Epithelial cell of prostate (primary cell): ENCODE measurements at places on chromosomes 5 and 9.
A peak's percentile ranks its signal among the peaks of the same experiment; 100 is the strongest.

- DNase-seq, result no peak
Measured at GRCh38 chr9:110820381-110820780, 151.8 kb downstream of the MUSK start.

GRCh38 chr9:129245276-129245675 is 67.2 kb upstream of the IER5L start:
- no peak for DNase-seq

GRCh38 chr5:126100767-126101166 is 322.4 kb upstream of the GRAMD2B start:
- no peak for DNase-seq

GRCh38 chr9:31390403-31391025 is 993.9 kb upstream of the ACO1 start:
- DNase-seq, result no peak

DNA sequence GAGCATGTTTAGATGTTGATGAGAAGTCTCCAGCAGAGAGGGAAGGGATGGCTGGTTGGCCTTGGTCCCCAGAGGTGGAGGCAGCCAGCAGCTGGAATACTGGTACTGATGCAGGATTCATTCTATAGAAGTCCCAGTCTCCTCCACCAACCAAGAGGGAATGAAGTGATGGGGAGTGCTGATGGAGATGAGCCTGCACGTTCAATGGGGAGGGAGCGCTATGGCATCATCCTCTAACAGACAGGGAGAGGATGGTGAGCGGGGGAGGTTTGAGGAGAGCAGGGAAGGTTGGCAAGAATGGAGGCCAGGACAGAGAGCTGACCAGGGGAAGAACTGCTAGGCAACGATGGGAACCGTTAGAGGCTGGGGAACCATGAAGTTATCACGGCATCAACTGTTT is 159.8 kb upstream of the MVB12B start:
- no peak for DNase-seq

DNA sequence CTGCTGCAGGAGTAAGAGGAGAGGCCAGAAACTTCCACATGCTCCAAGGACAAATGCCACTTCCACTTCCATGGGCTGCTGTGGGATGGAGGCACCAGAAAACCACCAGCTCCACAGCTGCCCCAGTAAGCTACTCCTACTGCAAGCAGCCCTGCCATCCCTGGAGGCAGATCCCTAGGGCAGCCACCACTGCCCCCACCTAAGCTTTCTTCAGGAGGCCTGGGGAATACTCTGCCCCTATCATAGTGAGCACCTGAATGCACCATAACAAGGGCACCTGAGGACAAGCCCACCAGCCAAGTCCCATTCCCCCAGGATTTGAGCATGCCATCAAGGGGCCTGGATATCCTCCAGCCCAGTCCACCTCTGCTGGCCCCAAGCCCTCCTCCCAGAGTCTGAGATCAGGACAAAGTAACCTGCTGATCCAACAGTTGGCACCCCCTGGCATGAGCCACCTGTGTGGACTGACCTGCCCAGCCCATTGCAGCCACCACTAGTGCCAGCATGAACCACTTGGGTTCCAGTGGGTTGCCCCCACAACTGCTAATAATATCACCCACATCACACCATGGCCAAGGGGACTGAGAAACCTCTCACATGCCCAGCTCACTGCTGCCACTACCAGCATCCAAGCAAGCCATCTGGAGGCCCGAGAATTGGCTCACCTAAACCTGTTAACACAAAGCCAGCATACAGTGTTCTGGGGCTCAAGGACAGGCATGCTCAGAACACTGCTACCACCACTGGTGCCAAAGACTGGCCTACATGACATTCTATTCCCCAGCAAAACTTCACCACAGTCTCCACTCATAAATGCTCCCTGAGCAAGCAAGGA is 480.1 kb downstream of the CDH12 start:
- no peak for DNase-seq

- peak; percentile 31 for DNase-seq
Measured at GRCh38 chr9:2570615-2571479, 50.7 kb upstream of the VLDLR start.
